ENCODE measurements at places on chromosomes 2 and 18.
A peak's percentile ranks its signal among the peaks of the same experiment; 100 is the strongest.

DNA sequence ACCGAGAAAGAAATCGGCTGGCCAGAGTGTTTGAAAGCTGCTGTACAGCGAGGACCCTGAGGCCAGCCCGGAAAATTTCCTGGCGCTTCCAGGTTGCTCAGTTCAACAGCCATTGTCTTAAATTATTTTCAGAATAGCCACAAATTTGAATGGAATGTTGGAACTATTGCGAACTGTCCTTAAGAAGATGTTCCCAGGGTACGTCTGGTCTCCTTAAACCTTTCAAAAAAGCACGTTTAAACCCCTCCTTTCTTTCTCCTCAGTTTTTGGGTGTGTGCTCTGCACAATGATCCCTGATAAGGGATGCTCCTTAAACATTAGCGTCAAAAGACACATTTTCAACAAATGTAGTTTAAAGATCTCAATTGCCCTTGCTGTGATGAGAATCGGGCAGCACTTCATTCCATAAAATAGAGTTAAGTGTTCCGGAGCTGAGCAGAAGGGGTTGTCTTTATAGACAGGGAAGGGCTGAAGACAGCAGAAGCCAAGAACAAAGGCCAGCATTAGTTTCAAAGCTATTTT, 14.5 kb upstream of the LPIN2 start:
- no peak for DNase-seq

- DNase-seq = no peak
Observed at GRCh38 chr2:9885036-9885684, 41.9 kb downstream of the TAF1B start.

DNA sequence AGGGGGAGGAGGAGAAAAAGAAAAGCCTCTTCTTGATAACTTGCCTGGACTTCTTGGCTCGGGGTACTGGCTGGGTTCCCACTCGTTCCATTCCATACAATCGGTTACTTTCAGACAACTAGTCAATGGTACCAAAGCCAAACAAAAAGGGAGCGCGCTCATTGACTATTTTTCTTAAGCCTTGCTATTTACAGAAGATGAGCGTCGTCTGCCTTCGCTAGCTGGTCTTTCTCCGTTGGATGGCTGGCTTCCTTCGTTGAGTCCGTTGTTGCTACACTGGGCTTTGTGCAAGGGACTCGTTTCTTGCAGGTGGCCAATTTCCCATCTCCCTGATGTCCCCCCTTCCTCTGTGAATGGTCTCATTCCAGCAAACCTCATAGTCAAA, 260.4 kb downstream of the ZNF516 start:
- no peak for DNase-seq

GRCh38 chr18:57749604-57749970, 53.5 kb downstream of the ATP8B1 start:
- DNase-seq = no peak

DNA sequence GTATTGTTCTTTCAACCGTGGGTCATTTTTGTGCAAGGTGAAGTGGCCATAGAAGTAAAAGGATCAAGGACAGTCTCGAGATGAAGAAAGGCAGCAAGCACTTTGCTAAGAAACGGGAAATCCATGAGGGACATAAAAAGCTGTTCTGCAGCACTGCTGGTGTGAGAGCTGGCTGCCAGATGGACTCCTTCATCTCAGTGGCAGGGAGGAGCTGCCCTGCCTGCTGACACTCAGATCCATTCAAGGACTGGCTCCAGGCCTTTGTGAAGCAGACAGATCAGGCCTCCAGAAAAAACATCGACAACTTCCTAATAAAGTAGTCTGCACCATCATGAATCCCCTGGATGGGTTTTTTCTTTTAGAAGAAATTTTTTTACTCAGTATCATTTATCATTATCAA, 29.5 kb downstream of the RMC1 start:
- DNase-seq = no peak

DNA sequence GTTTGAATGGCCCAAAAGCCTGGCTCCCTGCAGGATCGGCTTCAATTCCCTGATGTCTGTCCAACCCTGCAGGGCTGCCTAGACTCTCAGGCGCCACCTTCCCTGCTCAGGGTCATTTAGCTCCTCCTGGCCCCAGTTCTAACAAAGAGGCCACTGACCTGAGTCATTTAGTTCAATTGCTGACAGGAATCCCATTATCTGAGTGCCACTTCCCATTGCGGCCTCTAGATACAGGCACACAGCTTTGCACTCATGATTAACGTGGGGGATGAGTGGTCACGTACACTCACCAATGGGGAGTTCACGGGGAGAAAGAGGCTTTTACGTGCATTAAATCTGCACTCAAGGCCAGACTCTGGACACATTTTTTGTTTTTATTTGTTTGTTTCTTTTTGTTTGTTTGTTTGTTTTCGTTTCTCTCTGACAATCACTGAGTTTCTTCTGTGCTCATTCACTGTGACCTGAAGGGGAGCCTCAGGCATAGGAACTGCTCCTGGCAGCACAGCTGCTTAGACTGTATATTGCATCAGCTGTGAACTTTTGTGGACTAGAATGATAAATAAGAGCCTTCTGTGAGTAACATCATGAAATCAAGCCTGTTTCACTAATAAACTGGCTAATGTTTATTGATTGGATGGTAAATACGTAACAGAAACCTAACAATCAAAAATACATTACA, 118.9 kb upstream of the CTNNA2 start:
- DNase-seq = no peak

DNA sequence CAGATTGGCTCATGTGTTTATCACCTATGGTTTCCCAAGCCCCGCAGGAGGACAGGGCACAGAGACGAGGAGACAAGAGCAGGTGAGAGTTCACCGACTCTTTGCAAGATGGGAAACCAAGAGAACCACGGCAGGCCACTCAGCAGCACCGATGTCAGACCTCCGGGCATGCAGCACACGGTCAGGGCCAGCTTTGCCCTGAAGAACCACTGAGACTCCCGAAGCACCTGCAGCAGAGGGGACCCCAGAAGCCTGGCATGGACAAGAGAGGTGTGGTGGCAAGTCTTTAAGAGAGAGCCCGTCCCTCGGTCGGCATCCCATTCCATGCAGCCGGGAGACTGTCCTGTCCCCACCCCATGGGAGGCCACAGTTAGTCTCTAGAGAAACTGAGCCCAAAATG, 36.6 kb upstream of the TAF1B start:
- DNase-seq = no peak

DNA sequence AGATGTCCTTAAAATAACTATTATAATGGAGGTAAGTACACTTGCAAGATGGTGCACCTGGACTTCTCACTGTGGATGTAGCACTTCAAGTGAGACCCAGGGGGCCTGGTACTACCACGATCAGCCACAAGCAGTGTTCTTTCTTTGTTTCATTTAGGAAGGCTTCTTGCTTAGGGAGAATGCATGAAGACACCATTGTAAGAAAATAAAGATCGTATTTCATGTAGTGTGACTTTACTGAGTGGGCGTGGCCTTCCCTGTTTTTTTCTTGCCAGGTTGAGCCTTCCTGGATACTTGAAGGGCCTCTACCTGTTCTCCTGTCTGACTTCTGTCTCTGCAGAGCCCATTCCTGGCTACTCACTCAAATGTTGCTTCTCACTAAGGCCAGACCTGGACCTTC, 615.6 kb upstream of the SOX11 start:
- no peak for DNase-seq

- DNase-seq = no peak
Observed at GRCh38 chr2:128469875-128470274, 151.2 kb upstream of the HS6ST1 start.

DNA sequence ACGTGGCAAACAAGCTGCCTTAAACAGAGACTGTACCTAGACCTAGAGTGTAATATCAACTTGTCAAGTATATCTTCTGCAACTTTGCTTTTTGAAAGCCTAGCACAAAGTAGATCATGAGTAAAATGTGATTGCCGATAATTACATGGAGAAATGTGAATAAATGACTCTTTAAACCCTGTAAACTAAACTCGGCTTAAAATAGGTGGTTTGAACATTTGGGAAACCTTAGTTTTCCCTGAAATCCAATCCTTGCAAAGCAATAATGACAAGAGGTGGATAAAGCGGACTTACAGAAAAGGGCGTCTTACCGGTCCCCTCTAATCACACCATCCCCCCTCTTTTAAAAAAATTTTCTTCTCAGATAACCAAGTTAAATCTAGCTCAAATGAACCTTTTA, 549 bp upstream of the PSMD14 start:
- DNase-seq = no peak

- peak; percentile 23 for DNase-seq
Observed at GRCh38 chr2:159550231-159550630, 66.1 kb downstream of the BAZ2B start.

- no peak for DNase-seq
Observed at GRCh38 chr2:165144315-165144714, 59.5 kb downstream of the SCN3A start.

GRCh38 chr18:64202863-64203262, 54.0 kb upstream of the LINC00305 start:
- DNase-seq = peak; percentile 12

Data from suppressor macrophage treated with lipopolysaccharide for 4 hours (primary cell).